Right atrium auricular region (tissue), 2 donors: ENCODE measurements at places on chromosomes 7 and 10. TPM values are rescaled to one million over a fixed set of nuclear protein-coding genes. Genes with fewer than 3 reads are reported as not detected.

KCNH2 gene
- 119 TPM for total RNA-seq

WIPF3 gene
- 1.3 TPM for total RNA-seq

DNA sequence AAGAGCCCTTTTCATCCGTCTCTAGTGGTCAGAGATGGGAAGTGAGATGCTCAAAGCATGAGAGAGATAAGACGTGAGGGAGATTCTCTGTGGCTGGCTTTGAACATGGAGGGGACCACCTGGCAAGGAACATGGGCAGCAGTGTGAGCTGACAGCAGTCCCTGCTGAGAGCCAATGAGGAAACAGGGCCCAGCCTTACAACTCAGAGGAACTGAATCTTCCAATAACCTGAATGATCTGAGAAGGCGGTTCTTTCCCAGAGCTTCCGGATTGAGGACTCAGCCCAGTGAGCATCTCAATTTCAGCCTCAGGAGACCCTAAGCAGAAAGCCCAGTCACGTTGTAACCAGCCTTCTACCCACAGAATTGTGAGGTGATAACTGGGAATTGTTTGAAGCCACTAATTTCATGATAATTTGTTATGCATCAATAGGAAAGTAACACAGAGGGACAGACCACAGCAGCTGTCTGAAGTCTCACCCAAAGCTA is 33.9 kb upstream of the IKZF1 start:
- H3K4me1 ChIP-seq, result no peaks in the 10 kb centered on the region
- H3K4me3 ChIP-seq, result no peak overlapping the region
- H3K36me3 ChIP-seq, result no peaks in the 10 kb centered on the region
- no peaks in the 10 kb centered on the region for H3K27me3 ChIP-seq
- no peak overlapping the region for H3K27ac ChIP-seq
- no peak for DNase-seq

DNA sequence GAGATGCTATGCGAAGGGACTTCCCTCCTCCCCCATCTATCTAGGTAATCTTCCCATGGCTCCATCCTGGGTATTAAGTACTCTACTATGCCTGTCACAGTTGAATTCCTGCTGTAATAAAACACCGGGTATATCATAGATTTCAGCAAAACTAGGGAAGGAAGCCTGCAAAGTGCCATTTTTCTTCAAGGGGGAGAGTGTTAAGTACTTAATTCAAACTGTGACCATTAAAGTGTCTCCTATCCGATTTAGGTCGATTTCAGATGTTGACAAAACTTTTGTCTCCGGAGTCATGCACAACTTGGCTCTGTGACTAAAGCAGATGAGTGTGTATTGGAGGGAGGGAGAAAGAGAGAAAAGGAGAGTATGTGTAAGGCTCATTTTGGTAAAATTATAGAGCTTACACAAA is 4.6 kb downstream of the HOXA4 start:
- DNase-seq, result no peak
- peaks cover 10% of the 10 kb centered on the region for H3K27me3 ChIP-seq
- no peaks in the 10 kb centered on the region for H3K36me3 ChIP-seq
- H3K4me3 ChIP-seq, result no peak overlapping the region
- H3K4me1 ChIP-seq, result no peaks in the 10 kb centered on the region
- H3K27ac ChIP-seq, result no peak overlapping the region

- no peaks in the 10 kb centered on the region for H3K36me3 ChIP-seq
- no peaks in the 10 kb centered on the region for H3K27me3 ChIP-seq
- H3K4me1 ChIP-seq, result no peaks in the 10 kb centered on the region
Observed at GRCh38 chr10:69647819-69648218, 17.8 kb downstream of the FAM241B start.

FGFR2 gene
- total RNA-seq, result 2.8 TPM

PPP1R9A gene
- 23.4 TPM for total RNA-seq

GRCh38 chr10:33099748-33100147 is 141.7 kb upstream of the ITGB1 start:
- no peaks in the 10 kb centered on the region for H3K27me3 ChIP-seq
- no peak overlapping the region for H3K27ac ChIP-seq
- H3K4me3 ChIP-seq, result no peak overlapping the region
- H3K36me3 ChIP-seq, result no peaks in the 10 kb centered on the region
- H3K4me1 ChIP-seq, result no peaks in the 10 kb centered on the region
- no peak for DNase-seq

GRCh38 chr7:42687211-42688055 is 224.4 kb downstream of the C7orf25 start:
- no peaks in the 10 kb centered on the region for H3K36me3 ChIP-seq
- no peaks in the 10 kb centered on the region for H3K4me1 ChIP-seq
- no peak overlapping the region for H3K4me3 ChIP-seq
- H3K27me3 ChIP-seq, result no peaks in the 10 kb centered on the region
- H3K27ac ChIP-seq, result no peak overlapping the region
- DNase-seq, result no peak

HYAL4 gene
- not detected for total RNA-seq

DNA sequence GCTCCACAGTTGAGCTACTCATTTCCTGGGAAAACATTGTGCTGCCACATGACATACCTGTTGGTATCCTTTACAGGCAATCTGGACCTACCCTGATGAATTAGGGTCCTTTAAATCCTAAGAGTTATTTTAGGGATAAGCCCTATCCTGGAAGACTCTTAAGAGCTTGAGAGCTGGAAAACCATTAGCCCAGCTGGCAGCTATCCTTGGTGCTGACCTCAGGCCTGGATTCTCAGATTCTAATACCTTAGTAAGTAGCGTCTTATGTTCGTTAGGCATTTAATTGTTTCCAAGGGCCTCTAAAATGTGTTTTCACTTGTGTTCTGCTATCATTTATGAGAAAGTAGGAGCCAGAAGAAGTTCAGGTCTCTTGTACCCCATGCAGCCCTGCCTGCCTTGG is 93.0 kb upstream of the SORCS3 start:
- no peaks in the 10 kb centered on the region for H3K36me3 ChIP-seq
- DNase-seq, result no peak
- H3K27ac ChIP-seq, result no peak overlapping the region
- H3K27me3 ChIP-seq, result no peaks in the 10 kb centered on the region
- H3K4me3 ChIP-seq, result no peak overlapping the region

DNA sequence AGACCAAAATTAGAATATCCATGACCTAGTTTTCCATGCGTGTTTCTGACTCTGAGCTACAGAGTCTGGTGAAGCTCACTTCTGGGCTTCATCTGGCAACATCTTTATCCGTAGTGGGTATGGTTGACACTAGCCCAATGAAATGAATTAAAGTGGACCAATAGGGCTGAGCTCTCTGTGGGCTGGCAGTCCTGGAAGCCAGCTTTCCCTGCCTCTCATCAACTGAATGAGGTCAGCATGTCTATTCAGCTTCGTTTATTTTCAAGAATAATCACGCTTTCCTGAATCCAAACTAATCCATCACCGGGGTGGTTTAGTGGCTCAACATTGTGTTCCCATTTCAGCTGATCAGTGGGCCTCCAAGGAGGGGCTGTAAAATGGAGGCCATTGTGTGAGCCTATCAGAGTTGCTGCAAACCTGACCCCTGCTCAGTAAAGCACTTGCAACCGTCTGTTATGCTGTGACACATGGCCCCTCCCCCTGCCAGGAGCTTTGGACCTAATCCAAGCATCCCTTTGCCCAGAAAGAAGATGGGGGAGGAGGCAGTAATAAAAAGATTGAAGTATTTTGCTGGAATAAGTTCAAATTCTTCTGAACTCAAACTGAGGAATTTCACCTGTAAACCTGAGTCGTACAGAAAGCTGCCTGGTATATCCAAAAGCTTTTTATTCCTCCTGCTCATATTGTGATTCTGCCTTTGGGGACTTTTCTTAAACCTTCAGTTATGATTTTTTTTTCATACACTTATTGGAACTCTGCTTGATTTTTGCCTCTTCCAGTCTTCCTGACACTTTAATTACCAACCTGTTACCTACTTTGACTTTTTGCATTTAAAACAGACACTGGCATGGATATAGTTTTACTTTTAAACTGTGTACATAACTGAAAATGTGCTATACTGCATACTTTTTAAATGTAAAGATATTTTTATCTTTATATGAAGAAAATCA is 35.5 kb downstream of the CAV1 start:
- no peaks in the 10 kb centered on the region for H3K4me1 ChIP-seq
- H3K36me3 ChIP-seq, result peaks cover 38% of the 10 kb centered on the region
- H3K4me3 ChIP-seq, result no peak overlapping the region
- DNase-seq, result no peak

HOXA9 gene
- not detected for total RNA-seq

KLF14 gene
- not detected for total RNA-seq

ZNF853 gene
- total RNA-seq, result 13.3 TPM

DNA sequence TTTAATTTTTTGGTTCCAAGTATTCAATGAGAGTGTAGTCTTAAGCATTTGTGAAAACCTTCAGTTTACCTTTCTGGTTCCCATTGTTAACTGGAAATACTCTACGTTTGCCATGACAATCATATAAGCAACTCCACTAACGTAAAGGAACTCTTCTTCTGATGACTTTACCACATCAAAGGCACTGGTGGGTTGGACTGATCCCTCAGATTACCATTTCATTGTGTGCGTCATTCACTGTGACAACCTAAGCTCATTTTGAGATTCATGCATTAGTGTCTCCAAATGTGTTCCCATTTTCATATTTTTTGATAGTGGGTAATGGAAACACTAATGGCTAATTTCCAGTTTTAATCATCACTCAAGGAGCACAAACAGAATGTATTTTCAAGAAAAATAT is 119.9 kb upstream of the COL1A2 start:
- H3K27me3 ChIP-seq, result no peaks in the 10 kb centered on the region

DNA sequence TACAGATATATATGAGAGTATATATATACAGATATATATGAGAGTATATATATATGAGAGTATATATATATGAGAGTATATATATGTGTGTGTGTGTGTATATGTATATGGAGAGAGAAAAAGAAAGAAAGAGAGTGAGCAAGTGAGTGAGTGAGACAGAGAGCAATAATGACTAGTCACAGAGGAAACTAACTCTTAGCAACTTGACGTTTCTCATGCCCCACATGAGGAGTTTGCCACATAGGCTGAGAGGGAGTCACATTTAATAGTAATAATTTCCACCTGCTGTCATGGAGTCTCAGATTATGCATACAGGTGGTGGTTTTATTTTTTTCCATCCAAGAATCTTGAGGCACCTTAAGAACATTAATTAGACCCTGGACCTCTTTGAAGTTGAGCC is 199.9 kb downstream of the GATA3 start:
- no peaks in the 10 kb centered on the region for H3K4me1 ChIP-seq
- H3K27me3 ChIP-seq, result no peaks in the 10 kb centered on the region
- no peak for DNase-seq
- H3K27ac ChIP-seq, result no peak overlapping the region
- no peaks in the 10 kb centered on the region for H3K36me3 ChIP-seq
- H3K4me3 ChIP-seq, result no peak overlapping the region

GIMAP5 gene
- total RNA-seq, result 22.2 TPM

PTPRZ1 gene
- 2.6 TPM for total RNA-seq
